ENCODE measurements at places on chromosomes 1 and 21.

- no peak for DNase-seq
Observed at GRCh38 chr1:192905049-192905448, 96.2 kb downstream of the RGS2 start.

GRCh38 chr21:31405604-31406003 lies 61.5 kb upstream of the TIAM1 start:
- DNase-seq = no peak

GRCh38 chr1:218957971-218958370 lies 215.7 kb upstream of the LYPLAL1 start:
- no peak for DNase-seq

- no peak for DNase-seq
Observed at GRCh38 chr1:30145723-30146303, 577.6 kb downstream of the MATN1 start.

DNA sequence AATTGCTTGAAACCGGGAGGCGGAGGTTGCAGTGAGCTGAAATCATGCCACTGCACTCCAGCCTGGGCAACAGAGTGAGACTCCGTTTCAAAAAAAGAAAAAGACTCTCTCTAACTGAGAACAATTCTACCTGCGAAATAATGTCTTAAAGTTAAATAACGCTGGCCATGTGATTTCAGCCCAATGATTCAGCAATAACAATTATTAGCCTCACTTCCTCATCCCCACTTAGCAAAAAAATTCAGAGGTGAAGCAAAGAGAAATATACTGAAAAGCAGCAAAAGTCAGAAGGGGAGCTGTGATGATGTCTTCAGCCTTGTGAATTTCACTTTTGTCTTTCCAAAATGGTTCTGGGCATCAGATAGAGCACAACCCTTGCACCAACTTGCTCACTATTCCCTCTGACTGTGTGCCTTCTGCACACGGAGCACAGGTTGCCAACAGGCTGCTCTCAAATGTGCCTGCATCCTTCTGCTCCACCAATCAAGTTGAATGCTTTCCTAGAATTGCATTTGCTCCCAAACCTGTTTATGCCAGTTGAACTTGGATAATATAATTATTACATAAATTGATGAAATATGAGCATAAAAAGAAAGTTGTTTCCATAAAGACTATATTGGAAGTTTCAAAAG lies 79.8 kb upstream of the IPO9 start:
- no peak for DNase-seq

- DNase-seq = no peak
Observed at GRCh38 chr1:245221805-245222204, 67.0 kb downstream of the KIF26B start.

DNA sequence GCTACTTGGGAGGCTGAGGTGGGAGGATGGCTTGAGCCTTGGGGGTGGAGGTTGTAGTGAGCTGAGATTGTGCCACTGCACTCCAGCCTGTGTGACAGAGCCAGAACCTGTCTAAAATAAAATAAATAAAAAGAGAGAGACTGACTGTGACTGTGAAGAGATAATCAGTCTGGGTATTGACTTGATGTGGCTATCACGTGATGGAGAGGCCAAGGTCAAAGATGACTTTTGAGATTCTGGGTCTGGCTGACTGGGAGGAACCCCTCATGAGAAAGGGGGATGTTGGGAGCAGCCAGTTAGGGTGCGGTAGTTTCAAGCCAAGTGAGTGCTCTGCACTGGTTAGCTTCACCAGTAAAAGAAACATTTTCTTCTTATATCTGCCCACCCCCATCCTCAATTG lies 66.8 kb downstream of the CDC14A start:
- DNase-seq = no peak

- no peak for DNase-seq
Observed at GRCh38 chr1:185646202-185646683, 87.9 kb upstream of the HMCN1 start.

DNA sequence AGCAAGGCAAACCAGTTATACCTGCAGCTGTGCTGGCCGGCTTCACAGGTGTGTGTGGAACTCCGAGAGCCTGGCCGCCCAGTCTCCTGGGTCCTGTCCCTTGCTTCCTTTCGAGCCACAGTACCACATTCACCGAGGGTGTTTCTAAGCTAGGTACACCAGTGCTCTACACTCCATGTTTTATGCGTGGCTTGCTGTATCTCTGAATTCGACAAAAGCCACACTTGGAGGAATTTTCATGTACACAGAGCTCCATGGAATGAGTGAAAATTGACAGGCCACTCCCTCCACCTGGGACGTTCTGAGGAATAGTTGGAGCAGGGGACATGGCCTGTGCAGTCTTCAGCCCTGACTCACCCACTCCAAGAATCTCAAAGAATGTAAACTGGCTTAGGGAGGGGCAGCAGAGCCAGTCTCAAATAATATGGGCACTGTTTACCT lies 14.0 kb downstream of the ETS2 start:
- DNase-seq = no peak

DNA sequence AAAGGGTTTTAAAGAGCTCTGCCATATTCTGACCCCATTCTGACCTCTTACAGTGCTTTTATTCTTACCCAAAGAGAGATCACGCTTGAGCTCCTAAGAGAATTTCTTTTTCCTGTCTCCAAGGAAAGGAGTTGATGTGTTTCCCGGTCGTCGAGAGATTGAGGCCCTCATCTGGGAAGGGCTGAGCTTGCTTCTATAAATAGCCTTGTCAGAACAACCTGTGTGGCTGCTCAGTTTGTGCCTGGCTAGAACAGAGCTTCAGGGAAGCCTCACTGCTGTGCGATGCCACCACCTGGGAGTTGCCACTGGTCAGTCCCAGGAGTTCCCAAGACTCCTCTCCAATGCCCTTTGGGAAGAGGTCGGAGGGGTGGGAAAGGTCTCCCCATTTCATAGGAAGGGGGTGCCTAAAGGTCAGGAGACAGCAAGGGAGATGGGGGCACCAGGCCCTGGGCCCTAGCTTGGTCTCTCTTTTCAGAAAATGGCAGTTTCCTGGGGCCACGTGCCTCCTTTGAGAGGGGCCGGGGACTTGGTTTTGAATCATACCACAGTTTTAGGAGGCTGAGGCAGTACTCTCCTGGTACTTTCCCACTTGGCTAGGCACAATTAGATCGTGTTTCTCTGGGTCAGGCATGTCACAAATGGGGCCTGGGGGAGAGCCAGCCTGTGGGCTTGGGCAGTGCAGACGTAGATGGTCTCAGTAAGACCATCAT lies 52.1 kb downstream of the EIF2D start:
- DNase-seq = no peak

- DNase-seq = no peak
Observed at GRCh38 chr1:13836631-13837030, 136.6 kb downstream of the PRDM2 start.

GRCh38 chr1:20720631-20721091 lies 2.9 kb upstream of the KIF17 start:
- DNase-seq = no peak

DNA sequence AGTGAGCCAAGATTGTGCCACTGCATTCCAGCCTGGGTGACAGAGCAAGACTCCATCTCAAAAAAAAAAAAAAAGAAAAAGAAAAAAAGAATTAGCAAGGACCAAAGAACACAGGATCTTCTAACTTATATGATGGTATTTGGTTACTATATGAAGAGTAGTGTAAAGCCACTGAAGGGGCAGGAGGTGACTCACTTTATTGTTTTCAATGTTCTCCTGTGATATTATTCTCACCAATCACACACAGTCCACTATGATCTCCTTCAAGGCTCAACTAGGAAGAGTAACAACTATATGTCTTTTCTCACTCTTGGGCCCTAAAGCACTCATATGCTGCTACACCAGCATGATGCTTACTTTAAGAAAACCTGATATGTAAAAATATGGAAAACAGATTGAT lies 26.7 kb downstream of the RC3H1 start:
- DNase-seq = no peak

GRCh38 chr1:25807480-25808390 lies 7.7 kb downstream of the SELENON start:
- DNase-seq = no peak

DNA sequence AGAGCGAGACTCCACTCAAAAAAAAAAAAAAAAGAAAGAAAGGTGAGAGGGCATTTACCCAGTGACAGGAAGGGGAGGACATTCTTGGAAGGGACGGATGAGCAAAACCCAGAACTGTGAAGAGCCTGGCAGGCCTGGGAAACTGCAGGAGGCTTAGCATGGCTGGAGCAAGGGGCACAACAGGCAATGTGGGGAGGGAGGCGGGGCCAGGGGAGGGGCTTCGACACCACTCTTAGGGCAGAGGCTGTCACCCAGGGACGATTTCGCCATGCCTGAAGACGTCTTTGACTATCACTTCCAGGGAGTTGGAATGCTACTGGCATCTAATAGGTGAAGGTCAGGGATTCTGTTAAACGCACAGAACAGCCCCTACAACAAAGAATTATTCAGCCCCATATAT lies 184.0 kb downstream of the HUNK start:
- no peak for DNase-seq

- DNase-seq = no peak
Observed at GRCh38 chr1:204630132-204630905, 55.2 kb downstream of the LRRN2 start.

DNA sequence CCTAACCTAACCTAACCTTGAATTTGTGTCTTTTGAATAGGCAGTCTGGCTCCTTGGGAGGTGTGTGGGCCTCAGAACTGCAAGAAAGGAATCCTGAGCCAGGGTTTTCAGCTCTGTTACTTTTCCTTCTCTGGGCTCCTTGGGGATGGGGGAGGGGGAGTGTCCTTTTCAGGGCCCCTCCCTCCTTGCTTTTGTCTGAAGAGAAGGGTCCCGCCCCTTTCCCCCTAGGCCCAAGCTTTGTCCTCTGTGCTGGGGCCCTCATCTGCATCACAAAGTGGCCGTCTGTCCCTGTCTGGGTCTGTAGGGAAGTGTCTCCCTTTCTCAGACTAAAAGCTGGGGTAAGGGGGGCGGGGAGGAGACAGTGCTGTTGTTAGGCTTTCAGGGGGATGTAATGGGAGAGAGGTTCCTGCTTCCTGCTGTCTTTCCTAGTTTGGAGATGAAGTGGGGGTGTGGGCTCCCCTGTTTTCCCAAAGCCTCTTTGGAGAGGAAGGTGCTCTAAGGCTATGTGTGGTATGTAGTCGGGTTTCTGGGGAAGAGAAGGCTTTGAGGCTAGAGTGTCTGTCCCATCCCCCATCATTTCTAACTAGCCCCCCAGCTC lies 3.1 kb downstream of the AGO1 start:
- DNase-seq = no peak

- DNase-seq = no peak
Observed at GRCh38 chr21:45913418-45913765, 68.2 kb upstream of the COL6A1 start.

DNA sequence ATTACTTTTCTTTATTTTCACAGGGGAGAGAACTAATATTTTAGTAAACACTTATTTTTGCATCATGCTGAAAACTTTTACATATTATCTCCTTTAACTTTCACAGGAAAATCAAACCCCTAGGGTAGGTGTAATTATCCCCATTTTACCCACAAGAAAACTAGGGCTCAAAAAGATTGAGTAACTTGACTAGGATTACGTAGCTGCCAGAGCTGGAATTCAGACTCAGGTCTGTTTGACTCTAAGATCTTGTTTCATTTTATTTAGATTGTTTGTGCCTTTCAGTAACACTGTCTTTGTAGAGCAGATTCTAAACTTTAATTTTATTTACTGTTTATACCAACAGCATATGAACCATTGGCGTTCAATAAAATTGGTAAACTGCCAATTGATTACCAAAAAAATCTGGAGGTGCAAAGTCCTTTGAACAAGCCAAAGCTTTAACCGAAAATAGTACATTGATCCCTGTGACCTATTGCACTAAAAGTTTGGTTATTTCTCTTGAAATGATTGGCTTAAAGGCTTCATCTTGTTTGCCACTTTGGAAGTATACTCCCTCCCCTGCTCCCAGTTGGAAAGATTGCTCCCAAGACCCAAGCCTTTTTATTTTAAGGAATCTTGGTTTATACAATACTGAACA lies 71.0 kb upstream of the WDR26 start:
- no peak for DNase-seq

- no peak for DNase-seq
Observed at GRCh38 chr1:53511933-53512806, 53.0 kb downstream of the DMRTB1 start.

- no peak for DNase-seq
Observed at GRCh38 chr1:198986442-198986841, 347.6 kb downstream of the PTPRC start.

GRCh38 chr1:110605901-110606656 lies at the start of gene KCNA2:
KCNA2 (minus strand) TSS chr1:110606358; CDS start chr1:110604782, 1,576 bp downstream.
- DNase-seq = no peak

DNA sequence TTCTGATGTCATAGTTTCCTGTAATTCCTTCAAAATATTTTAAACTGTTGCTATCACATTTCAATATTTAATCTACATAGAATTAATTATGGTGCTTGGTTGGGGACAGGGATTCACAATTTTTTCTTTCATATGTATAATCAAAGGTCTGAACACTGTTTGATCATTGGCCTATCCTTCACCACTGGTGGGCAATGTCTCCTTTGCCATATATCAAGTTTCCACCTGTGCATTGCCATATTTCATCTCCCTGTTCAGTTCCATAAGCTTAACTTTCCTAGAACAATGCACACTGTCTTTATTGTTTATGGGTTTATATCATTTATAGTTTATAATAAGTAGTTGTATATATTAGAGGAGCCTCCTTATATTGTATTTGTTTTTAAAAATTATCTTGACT lies 374.9 kb upstream of the PTBP2 start:
- DNase-seq = no peak

GRCh38 chr21:42272984-42273600 lies 42.1 kb downstream of the TFF3 start:
- no peak for DNase-seq

GRCh38 chr1:156492591-156493080 lies 7.9 kb downstream of the MEF2D start:
- DNase-seq = no peak

DNA sequence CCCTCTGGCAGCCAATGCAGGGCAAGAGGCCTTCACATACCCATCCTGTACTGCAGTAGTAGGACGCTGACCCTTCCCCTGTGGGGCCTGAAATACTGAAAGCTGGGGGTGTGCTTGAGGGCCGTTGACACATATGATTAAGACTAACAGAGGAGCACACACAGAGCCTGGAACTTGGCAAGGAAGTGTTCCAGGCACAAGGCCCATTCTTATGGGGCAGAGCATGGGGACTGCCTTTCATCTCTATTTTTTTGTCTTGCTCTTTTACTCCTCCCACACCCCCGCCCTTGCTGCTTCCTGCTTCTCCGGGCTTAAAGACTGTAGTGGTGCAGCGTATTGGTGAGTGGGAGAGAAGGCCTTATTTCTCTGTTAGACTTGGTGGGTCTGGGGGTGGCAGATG lies 137.4 kb downstream of the BACH1 start:
- no peak for DNase-seq

All from NCI-H1436 treated with DMSO at 0.1 percent for 48 hours (cell line).